ENCODE measurements at places on chromosomes 11 and 22.

- no peak for DNase-seq
These were observed 279.6 kb upstream of the PITPNB start for GRCh38 chr22:28198692-28199091.

DNA sequence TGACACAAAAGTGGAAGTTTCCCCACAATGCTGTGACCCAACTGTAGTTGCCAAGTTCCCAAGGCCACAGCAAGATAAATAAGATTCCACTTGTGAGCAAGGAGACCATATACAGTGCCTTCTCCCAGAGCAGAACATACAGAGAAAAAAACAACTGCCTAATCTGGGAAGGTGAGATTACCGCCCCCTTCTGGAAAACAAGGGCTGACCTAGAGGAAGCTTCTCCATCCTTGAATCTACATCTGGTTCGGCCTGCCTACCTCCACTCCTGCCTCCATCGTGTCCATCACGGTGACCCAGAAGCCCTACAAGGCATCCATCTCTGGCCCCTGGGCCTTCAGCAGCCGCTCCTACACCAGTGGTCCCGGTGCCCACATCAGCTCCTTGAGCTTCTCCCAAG is 6.1 kb upstream of the RNASEH2C start:
- DNase-seq, result no peak

- no peak for DNase-seq
These were observed 242.6 kb upstream of the FAT3 start for GRCh38 chr11:91981995-91982394.

DNA sequence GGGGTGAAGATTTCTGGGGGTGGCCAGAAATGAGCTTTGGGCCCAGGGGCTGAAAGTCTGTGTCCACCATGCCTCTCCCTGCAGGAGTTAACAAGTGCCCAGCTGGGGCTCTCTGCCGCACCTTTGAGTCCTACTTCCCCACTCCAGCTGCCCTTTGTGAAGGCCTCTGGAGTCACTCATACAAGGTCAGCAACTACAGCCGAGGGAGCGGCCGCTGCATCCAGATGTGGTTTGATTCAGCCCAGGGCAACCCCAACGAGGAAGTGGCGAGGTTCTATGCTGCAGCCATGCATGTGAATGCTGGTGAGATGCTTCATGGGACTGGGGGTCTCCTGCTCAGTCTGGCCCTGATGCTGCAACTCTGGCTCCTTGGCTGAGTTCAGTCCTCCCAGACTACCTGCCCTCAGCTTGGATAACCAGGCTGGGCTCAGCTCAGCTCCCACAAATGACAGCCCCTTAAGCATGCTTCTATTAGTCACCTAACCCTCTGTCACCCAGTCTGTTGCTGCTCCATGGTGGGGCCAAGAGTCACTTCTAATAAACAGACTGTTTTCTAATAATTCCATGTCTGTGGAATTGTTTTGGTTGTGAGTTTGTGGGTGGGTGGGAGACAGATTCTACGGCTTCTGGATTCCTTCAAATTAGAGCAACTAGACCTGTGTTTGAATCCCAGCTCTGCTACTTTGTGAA is 3.0 kb upstream of the INPPL1 start:
- no peak for DNase-seq

GRCh38 chr11:41413843-41414242 is 45.6 kb downstream of the LRRC4C start:
- no peak for DNase-seq

DNA sequence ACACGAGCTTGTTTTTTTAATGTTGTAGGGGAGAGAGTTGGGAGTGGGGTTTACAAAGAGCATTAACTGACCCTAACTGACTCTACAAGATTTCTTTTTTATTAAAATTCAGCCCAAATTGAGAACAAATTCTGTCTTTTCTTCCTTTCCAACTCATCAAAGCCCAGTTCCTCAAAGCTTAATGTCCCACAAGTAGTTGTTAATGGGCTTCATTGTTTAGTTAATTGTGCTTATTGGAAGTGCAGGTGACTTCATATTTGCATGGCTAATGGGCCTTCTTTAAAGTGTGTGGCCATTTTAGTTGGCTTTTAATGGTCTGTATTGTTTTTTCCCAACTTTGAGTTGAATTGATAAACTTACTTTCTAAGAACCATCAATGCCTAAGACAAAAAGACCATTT is 39.8 kb downstream of the MPPED2 start:
- no peak for DNase-seq

DNA sequence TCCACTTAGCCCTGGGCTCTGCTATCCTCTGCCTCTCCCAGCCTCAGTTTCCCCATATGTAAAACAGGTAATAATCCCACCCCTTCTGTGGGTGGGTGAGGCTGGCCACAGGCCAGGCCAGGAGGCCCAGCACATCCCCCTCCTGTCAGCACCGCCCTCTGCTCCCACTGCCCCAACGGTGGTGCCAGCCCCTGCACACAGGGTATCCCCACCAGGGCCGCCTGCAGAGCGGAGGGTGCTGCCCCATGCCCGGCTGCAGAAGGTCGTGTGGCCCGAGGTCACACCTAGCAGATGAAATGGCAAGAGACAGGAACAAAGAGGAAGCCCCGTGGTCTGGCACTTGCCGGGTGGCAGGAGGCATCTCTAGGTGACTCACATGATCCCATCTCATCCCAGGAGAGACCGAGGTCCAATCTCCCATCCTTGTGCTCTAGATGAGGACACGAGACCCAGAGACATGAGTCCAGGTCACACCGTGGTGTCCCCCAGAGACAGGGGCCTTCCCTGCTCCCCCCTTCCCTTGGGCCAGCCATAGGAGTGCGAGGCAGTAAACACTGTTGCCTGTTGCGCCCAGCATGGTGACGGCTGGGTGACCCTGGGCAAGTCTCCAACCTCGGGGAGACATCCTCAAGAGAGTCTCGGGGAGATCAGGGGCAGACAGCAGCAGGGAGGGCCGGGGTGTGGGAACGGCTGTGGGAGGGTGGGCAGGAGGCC is 27.2 kb upstream of the PPARA start:
- DNase-seq, result no peak

DNA sequence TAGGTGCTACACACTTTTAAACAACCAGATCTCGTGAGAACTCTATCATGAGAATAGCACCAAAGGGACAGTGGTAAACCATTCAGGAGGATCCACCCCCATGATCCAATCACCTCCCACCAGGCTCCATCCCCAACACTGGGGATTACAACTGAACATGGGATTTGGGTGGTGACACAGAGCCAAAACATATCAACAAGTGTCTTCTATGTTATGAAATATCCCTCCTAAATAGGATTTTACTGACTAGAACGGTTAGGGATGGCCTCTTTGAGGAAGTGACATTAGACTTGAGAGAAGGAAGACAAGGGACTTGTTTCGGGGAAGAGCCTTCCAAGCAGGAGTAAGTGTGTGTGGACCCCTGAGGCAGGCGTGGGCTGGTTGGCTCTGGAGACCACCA is 11.9 kb upstream of the MRPL11 start:
- no peak for DNase-seq

DNA sequence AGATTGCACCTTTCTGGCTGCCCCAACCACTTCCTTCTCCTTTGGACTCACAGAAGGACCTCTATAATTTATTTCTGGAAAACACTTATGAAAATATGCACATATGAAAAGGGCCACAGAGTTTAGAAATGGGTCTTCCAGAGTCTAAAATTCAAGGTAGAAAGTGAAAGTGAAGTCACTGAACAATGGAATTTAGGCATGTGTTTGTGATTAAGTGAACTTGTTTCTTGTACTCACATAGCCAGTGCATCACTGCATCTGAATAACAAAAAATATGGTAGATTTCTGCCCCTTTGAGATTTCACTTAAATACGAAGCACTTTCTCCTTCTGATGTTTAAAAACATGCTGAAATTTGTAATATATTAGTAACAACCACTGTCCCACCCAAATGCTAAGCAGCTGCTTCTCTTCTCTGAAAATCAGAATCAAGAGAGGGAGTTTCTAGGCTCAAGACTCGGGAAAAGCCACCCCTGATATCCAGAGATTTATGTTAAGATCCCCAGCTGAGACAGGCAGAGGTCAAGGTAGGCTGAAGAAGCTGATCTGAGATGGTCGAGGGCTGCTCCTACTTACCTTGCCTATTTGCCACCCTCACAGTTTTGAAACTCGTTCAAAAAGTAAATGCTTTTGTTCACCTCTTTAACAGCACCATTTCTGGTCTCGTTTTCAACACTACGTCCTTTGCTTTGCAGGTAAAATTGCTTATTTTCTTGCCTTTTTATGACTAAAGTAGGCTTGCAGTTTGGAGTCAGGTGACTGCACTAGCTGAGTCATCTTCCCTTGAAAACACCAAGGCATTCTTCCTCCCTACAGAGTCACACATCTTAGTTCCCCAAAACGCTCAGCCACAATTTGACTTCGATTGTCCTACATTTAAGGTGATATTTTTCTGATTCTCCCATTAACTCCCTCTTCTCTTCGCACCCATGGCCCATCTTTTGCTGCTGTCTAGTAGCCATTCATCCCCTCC is at the start of gene XKR3:
Gene XKR3, minus strand, starts transcription at position 696 of the 972 bp plus-strand sequence. CDS start 17,338 bp downstream, outside the sequence.
- no peak for DNase-seq

DNA sequence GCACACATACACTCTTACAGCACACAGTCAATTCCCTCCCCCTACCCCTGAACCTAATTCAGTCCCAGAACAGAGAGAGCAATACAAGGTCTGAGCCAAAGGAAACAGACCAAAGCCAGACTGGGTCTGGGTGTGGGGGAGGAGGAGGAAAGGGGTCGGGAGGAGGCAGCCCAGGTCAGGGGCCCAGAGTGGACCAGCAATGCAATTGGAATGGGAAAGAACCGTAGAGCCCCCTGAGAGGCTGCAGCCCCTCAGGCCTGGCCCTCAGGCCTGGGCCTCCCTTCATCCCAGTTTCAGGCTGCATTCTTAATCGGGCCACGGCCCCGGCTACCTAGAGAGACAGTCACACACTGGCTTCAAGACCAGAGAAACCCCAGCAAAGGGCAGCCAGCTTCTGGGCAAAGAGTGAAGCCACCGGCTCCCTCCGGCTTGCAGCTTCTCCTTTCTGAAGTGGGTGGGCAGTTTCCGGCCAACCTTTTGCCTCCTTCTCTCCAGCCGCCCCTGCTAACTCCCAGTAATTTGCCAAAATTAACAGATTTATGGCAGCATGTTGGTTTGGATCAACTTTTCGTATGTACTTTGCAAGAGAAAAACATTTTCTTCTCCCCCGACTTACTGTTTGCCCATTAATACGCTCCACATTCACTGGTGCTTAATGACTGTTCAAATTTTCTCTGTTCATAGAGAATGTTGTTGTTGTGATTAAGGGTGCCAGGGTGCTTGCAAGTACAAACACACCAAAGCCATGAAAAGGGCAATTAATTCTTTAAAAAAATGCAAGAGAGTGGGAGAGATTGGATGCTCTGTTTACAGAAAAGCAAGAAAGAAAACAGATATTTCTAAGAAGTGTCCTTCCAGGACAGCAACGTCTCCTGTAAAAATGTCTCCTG is 488.3 kb downstream of the MN1 start:
- DNase-seq, result no peak

GRCh38 chr11:66317322-66317722 is 478 bp upstream of the CD248 start:
- DNase-seq, result peak; percentile 78

DNA sequence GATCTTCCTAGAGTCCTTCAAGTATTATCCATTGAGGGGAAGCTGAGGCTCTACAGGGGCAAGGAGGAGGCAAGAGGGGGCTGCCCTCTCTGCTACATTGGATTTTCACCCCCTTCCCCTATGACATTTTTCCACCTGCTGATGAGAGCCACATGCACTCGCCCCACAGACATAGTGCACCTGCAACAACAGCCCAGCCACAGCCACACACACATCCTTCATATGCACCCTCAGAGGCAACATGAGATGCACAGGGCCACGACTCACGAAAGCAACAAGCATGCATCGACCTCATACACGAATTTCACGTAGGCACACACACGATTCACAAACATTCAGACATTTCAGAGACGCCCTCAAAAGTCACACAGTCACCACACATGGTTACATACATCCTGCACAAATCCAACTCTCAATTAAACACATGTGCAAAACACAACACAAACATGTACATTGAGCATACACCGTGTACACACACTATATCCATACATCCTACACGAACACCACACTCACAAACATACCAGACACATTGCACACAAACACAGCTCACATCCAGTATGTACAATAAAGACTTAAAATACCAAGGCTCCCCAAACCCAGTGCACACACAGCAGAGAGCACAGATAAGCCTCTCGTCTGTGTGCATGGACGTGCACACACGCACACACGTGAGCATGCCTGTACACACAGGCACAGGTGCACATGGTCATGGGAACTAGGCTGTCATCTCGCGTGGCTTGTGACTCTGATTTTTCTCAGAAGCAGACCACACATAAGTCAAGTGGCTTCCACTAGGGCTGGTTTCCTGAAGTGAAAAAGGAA is 6.3 kb upstream of the LRRC32 start:
- DNase-seq, result no peak

DNA sequence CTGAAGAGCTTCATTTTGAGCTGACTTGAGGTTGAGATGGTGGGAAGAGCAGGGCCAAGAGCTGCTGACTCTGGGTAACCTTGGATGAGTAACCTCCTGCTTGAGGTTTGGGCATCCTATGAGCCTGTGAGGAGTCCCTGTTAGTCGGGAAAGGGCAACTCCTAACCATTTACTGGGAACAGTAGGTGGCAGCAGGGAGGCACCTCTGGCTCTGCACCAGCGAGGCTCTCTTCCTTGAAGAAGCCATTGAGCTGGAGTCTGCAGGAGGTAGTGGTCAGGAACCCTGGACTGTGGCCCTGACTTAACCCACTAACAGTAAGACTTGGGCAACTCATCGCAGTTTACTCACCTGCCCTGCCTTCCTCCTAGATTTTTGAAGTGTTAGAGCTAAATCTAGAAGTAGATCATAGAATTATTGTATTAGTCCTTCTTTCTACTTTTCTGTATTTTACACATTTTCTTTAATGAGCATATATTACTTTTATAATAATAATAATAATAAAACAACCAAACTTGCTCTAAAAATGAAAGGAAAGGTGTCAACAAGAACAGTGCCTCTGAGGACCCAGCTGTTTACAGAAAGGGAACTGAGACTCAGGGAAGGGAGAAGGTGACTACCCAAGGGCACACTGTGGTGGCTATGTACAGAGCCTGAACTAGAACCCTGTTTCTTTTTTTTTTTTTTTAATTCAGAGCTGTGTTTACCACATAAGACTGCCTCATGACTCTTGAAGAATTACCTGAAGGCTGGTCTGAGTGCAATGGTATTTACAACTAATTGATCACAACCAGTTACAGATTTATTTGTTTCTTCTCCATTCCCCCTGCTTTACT is 47.5 kb downstream of the MEI1 start:
- DNase-seq, result peak; percentile 35

GRCh38 chr11:124920870-124921609 is 2.0 kb downstream of the HEPN1 start:
- peak; percentile 63 for DNase-seq

- DNase-seq, result no peak
These were observed 31.7 kb downstream of the TEAD1 start for GRCh38 chr11:12705874-12706273.

- no peak for DNase-seq
These were observed 20.4 kb downstream of the CSF2RB start for GRCh38 chr22:36933629-36934417.

DNA sequence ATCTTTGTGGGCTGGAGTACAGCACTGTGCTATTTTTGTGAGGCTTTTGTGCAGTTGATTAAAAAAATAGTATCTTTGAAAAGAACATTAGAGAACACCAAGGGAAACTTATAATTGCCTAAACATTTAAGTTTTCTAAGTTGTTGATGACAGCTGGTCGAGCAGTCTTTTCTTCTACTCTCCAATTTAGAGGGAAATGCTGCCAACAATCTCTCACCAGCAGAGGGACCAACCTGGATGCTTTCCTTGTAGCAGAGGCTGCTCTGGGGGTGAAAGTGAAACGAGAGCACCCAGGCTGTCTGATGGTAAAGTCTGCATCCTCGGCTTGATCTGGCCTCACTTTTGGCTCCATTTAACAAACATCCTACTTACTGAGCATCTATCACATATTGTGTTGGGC is 1286.5 kb upstream of the TENM4 start:
- DNase-seq, result no peak

Measured in CD8-positive, alpha-beta memory T cell (primary cell).